Activated CD8-positive, alpha-beta T cell treated with anti-CD3 and anti-CD28 coated beads, Interleukin-2, amount 10 ng/mL, durations not matched to agents 7 days and 5 days (primary cell): ENCODE measurements at places on chromosomes 12 and 14.

- no peak for DNase-seq
- H3K27ac ChIP-seq: no peak overlapping the region
- H3K36me3 ChIP-seq: no peaks in the 10 kb centered on the region
- H3K4me1 ChIP-seq: no peaks in the 10 kb centered on the region
These were observed 392.3 kb downstream of the PAWR start for GRCh38 chr12:79298506-79298905.

DNA sequence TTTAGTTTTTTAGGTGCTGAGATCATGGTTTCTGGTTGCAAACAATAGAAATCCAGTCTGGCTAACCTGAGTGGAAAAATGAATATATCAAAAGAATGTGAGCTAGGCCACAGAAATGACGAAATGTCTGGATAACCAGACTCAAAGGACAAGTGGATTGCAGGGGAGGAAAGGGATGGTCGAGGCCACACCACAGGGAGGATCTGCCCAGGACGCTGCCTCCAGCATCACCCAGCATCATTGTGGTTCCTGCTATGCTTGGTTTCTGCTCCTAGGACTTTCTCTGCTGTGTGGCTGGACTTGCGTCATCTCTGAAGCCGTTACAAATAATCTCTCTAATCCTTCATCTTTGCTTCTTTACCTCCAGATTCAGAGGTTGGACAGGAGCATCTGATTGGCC is 80.4 kb downstream of the TTC8 start:
- H3K27me3 ChIP-seq: peaks cover 9% of the 10 kb centered on the region
- H3K36me3 ChIP-seq: no peaks in the 10 kb centered on the region
- H3K27ac ChIP-seq: no peak overlapping the region
- DNase-seq: no peak
- H3K4me1 ChIP-seq: no peaks in the 10 kb centered on the region

GRCh38 chr12:6863033-6863432 is 4.3 kb upstream of the TPI1 start:
- H3K4me1 ChIP-seq: peaks cover 15% of the 10 kb centered on the region
- no peak for DNase-seq
- no peak overlapping the region for H3K27ac ChIP-seq
- H3K36me3 ChIP-seq: peaks cover 59% of the 10 kb centered on the region
- no peaks in the 10 kb centered on the region for H3K27me3 ChIP-seq

DNA sequence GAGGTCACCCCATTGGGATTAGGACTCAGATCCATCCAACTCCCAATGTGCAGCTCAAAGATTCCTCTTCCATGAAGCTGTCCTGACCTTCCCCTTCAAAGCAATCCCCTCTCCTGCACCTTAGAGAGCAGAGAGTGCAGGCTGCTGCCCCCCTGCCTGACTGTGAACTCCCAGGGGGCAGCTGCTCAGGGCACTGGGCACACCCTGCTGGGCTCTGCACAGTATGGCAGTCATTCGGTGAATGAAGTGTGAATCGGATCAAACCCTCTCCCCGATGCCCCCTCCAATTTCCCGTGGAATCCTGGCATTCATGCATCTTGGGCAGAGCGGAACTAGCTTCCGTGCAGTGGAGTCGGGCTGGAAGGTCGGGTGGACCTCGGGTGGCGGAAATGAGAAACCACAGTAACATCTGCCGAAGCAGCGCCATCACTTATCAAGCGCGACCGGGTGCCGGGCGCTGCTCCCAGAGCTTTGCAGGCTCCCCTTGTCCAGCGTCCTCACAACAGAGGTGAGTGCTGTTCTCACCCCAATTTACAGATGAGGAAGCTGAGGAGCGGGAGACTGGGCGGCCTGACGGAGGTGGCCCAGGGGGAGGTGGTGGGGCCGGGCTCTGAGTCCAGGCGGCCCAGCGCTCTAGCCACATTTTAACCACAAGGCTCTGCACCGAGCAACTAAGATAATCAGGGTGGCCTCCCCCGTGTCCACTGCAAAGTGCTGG is 14.7 kb downstream of the GALNT9 start:
- H3K36me3 ChIP-seq: no peaks in the 10 kb centered on the region
- no peak overlapping the region for H3K27ac ChIP-seq
- H3K4me1 ChIP-seq: no peaks in the 10 kb centered on the region
- no peak overlapping the region for H3K4me3 ChIP-seq
- no peaks in the 10 kb centered on the region for H3K27me3 ChIP-seq
- no peak for DNase-seq

DNA sequence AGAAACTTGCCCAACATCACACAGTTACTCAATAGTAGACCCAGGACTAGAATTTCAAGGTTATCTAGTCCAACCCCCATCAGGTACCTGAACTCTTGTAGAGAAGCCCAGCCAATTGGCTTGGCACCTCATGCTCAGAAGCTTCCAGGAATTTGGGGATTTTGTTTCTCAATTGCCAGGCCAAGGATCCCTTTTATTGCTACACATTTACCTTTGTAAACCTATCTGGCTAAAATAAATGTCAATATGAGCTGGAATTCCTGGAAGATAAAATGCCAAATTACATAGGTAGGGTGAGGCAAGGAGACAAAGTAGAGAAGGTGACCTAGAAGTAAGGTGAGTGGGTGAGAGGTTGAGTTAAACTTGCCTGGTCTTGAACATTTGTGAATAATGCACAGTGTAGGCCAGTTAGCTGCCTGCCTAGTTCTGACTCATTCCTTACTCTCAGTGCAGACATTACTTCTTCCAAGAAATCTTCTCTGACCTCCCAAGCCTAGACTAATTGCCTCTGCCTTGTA is 36.3 kb downstream of the SDR9C7 start:
- H3K36me3 ChIP-seq: peaks cover 3% of the 10 kb centered on the region
- no peak overlapping the region for H3K4me3 ChIP-seq
- H3K4me1 ChIP-seq: no peaks in the 10 kb centered on the region
- H3K27me3 ChIP-seq: peaks cover 3% of the 10 kb centered on the region

DNA sequence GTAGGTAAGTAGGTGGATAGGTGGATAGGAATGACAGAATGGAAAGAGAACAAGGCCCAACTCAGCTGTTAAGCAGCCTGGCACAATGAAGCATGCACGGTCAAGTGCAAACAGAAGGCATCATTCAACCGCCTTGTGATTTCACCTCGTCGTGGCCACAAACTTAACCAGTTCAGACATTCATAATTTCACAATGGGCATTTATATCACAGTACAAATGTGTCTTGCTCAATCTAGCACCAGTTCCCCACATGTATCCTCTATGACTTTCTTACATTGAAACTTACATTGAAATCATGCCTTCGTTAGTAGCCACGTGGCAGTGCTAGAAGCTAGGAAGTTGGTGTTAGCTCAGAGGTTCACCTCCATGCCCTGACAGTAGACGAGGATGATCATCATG is 207.5 kb downstream of the ETV6 start:
- H3K4me1 ChIP-seq: peaks cover 15% of the 10 kb centered on the region
- peaks cover 30% of the 10 kb centered on the region for H3K36me3 ChIP-seq
- H3K27me3 ChIP-seq: no peaks in the 10 kb centered on the region
- no peak for DNase-seq
- no peak overlapping the region for H3K4me3 ChIP-seq

GRCh38 chr12:93589081-93589480 is 16.6 kb downstream of the SOCS2 start:
- no peak overlapping the region for H3K27ac ChIP-seq
- peaks cover 45% of the 10 kb centered on the region for H3K4me1 ChIP-seq
- no peak for DNase-seq
- peaks cover 2% of the 10 kb centered on the region for H3K36me3 ChIP-seq
- H3K4me3 ChIP-seq: no peak overlapping the region
